ENCODE measurements at places on chromosomes 16 and 17.

DNA sequence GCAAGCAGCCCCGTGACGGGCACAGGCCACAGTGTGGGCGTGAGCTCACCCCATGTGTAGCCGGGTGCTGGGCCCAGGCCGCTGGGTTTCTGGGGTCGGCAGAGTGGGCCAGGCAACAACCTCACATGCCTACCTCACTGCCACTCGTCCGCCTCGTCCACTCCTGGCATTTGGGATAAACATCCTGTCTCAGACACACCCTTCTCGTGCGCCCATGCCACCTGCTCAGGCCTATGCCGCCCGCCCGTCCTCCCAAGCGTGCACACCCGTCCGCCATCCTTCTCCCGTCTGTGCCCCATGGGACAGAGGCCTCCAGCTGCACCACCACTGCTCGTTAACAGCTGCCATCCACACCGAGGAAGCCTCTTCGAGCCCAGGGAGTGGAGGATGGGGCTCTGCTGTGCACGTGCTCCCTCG is 64.3 kb downstream of the KLHDC4 start:
- no peak for DNase-seq

GRCh38 chr17:70865993-70866804 is 696.9 kb downstream of the KCNJ2 start:
- DNase-seq = no peak

DNA sequence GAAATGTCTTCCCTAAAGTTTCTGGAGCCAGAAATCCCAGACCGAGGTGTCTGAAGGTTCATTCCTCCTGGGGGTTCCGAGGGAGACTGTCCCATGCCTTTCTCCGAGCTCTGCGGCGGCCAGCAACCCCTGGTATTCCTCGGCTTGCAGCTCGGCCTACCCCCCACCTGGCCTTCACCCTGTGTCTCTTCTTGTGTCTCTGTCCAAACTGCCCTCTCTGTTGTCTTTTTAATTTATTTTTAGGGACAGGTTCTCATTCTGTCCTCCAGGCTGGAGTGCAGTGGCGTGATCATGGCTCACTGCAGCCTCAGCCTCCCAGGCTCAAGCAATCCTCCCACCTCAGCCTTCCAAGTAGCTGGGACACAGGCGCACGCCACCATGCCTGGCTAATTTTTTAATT is 211.7 kb downstream of the SEC14L1 start:
- no peak for DNase-seq

GRCh38 chr17:70074956-70075355 is at the start of gene KCNJ16:
Gene KCNJ16, plus strand, starts transcription at chr17:70075225. Its CDS starts 56,863 bp downstream, at chr17:70132088.
- no peak for DNase-seq

GRCh38 chr16:56801762-56802161 is 63.2 kb upstream of the SLC12A3 start:
- DNase-seq = no peak

DNA sequence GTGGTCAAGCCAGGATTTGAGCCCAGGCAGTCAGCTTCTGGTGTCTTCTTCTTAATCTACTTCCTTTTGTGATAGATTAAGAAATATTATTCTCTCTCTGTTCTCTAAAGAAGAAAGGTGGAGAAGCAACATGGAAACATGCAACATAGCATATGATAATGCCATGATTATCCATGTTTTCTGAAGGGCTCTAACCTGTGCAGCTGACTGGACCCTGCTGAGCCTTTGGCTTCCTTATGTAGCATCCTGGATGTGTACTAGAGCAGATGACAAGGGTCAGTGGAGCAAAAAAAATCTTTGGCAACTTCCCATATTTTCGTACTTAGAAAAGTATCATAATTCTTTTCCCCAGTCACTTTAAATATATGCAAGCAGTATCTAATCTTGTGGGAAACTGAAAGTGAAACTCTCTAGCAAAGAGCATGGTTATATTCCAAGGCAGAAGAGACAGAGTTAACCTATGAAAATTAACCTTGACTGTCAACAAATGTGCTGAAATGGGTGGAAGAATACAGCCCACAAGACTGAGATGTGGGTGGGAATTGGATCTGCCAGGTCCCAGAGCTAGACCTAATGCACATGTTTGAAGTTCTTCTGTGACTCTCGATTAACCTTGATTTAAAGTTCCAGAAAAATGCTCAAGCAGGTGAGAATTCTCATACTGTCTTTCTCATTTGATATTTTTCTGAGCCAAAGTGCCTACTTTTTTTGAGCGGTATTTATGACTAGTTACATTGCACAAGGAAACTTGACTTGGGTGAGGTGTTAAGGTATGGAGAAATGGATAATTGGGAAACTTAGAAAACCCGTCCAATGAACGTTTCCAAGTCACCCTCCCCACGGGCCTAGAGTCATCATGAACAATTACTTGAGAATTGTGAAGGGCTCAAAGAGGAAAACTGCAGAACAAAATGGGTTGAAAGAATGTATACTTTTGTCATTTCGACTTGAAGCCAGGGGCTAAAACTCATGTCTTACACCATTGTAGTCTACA is 248.6 kb downstream of the FTO start:
- DNase-seq = no peak

DNA sequence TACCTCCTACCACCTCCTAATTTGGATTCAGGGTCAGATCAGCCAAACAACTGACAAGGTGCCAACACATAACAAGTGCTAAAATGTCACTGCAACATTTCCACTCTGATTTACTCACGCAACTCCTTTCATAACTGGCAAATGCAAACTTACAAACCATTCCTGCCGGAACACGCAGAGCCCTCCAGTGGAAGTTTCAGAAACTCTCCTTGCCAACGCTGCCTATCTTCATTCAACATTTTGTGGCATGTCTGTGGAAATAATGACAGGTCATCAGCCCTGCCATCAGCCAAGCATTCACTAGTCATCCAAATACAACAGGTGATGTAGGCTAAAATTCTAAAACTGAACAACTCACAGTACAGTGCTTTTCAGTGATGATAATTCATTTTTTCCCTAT is 37.7 kb upstream of the OR3A1 start:
- DNase-seq = no peak

GRCh38 chr17:13594310-13594709 is 7.4 kb downstream of the HS3ST3A1 start:
- no peak for DNase-seq

GRCh38 chr16:66926961-66927436 is 1.7 kb upstream of the RRAD start:
- no peak for DNase-seq

- DNase-seq = no peak
Measured at GRCh38 chr17:71316176-71316897, 804.5 kb upstream of the SOX9 start.

- no peak for DNase-seq
Measured at GRCh38 chr17:9766970-9767369, 24.4 kb downstream of the DHRS7C start.

DNA sequence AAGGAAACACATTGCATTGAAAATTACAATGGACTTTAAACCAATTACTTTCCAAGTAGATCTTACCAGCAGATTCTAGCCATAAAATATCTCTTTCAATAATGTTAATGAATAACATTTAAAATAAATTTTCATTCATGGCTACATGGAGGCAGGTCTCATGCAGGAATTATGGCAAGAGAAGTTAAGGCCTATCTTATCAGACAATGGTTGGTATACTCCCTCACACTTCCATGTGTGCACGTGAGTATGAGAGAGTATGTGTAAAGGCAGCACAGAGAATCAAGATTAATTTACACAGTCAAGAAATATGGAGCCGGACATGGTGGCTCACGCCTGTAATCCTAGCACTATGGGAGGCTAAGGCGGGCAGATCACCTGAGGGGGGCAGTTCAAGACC is 76.5 kb downstream of the HELZ start:
- DNase-seq = no peak

- no peak for DNase-seq
Measured at GRCh38 chr17:42920922-42921321, 20.3 kb downstream of the G6PC1 start.

DNA sequence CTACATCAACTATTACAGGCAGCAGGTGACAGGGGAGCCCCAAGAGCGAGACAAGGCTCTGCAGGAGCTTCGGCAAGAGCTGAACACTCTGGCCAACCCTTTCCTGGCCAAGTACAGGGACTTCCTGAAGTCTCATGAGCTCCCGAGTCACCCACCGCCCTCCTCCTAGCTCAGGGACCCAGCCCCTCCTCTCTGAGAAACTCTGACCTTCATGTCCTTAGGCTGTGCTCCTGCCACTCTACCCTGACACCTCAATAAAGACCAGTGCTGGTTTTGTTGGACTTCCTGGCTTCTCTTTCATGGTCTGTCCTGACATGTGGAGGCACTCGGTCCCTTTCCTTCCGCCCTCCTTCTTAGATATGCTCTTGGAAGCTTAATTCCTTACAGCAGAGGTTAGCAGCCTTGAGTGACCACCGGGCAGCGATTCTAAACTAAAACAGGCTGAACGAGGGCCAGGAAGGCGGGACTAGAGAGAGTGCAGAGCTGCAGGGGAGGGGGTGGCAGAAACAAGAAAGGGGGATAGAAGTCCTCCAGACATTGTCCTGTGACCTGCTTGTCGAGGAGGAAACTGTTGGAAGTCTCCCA is 915 bp downstream of the AHSP start:
- no peak for DNase-seq

- no peak for DNase-seq
Measured at GRCh38 chr17:14320734-14321475, 20.0 kb downstream of the HS3ST3B1 start.

DNA sequence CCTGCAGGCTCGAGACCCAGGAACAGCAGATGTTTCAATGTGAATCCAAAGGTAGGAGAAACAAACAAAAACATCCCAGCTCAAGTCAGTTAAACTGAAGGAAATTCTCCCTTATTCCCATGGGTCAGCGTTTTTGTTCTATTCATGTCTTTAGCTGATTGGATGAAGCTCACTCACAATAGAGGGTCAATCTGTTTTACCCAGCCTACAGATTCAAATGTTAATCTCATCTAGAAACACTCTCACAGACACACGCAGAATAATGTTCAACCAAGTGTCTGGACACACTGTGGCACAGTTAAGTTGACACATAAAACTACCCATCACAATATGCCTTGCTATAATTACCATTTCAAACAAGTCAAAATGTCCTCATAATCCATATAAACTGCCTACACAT is 180.6 kb upstream of the CDH8 start:
- no peak for DNase-seq

DNA sequence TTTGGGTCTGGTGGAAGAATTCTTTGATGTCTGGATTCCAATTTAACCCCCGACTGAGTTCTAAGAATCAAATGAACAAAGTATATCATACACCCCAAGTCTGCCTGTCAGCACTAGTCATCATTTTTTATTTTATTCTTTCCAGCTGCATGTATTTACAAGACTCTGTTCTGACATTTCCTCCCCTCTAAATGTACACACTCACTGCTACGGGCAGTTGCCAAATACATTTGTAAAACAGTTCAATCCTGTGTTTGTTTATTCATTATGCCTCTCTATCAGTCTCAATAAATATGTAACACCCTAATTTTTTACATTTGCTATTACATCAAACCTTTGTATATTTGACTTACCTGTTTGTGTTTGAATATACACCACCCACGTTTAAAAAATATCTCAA is 422.3 kb upstream of the PSMD7 start:
- DNase-seq = no peak

- DNase-seq = no peak
Measured at GRCh38 chr16:84368308-84368996, at the start of gene ATP2C2. Gene ATP2C2, plus strand, starts transcription at chr16:84368538. Its CDS starts 78 bp downstream, at chr16:84368616.

GRCh38 chr16:77885571-77886295 is 97.4 kb downstream of the VAT1L start:
- no peak for DNase-seq

- DNase-seq = peak; percentile 65
Measured at GRCh38 chr17:17681744-17682292, 560 bp downstream of the RAI1 start.

- DNase-seq = no peak
Measured at GRCh38 chr17:57666201-57666870, 78.8 kb downstream of the CCDC182 start.

GRCh38 chr17:44759086-44759915 is 513 bp downstream of the ADAM11 start:
- no peak for DNase-seq

DNA sequence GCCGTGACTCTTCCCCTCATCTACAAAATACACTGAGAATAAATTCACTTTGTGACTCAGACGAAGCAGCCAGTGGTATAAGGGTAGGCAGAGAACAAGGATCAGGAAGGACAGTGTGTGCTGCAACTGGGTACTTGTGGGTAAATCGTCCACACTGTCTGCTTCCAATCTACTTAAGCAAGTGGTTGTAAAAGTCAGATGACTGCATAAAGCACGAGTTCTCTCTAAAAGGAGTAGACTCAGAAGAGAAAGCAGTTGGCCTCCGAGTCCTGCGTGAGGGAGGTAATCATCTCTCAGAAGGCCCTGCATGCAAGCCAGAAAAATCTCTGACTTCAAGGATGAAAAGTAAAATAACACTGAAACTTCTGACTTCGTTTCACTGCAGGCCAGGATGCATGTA is 43.1 kb downstream of the ANKFY1 start:
- no peak for DNase-seq

DNA sequence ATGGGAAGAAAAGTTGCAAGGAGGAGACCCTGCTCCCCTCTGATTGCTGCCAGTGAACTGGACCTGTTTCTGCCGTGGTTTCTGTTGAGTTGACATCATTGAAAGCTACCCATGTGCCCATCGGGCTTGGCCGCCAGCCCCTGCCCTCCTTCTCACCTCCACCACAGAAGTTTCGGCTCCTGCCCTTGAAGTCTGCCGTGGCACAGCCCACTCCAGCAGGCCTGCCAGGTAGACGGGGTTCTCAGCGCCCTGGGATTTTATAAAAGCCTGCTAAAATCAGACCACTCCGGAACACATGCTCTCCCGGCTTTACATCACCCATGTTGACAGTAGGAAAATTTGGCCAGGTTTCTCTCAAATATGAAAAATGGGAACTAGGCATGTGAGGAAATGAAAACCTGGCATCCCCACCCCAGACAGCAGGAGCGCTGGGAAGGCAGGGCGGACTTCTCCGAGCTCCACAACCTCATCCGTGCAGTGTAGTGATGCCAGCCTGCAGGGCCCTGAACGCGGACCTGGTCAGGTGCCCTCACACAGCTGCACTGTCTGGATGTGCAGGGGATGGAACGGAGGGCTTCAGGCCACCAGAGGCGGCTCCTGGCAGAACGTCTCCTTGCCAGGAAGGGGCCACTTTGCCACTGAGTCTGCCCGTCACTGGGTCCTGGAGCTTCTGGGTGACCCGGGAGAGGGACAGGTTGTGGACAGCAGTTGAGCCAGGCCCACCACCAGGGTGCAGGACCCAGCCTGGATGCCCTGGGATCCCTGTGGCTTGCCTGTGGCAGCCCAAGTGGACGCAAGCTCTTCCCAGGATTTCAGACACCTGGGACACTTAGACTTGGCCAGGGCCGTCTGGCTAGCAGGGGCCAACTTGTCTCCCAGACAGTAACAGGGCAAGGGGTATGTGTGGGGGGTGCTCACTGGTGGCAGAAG is 6.9 kb upstream of the GSE1 start:
- no peak for DNase-seq

GRCh38 chr16:81564421-81564911 is 119.9 kb downstream of the CMIP start:
- no peak for DNase-seq

DNA sequence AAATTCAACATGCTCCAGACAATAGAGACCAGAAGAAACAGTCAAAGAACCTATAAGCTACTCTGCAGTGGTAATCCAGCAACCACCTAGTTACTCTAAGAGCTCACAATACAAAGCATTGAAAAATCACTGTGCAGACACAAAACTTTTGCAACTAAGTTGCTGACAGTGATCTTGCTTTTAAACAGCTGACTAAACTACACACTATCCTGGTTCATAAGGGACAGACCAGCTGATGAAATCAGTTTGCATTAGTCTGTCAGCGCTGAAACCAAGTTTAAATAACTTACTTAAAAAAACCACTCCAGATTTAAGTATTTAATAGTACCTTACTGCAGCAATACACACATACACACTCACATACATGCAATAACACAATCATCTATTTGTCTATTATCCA is 4.6 kb downstream of the VEZF1 start:
- no peak for DNase-seq
